Fibroblast of upper back skin (primary cell): ENCODE measurements at places on chromosomes 3 and 15.

GRCh38 chr3:57434041-57434440 lies 110.1 kb downstream of the DNAH12 start:
- DNase-seq = peak; percentile 10

- peak; percentile 55 for DNase-seq
Measured at GRCh38 chr3:152051501-152052404, 178.3 kb downstream of the SUCNR1 start.

DNA sequence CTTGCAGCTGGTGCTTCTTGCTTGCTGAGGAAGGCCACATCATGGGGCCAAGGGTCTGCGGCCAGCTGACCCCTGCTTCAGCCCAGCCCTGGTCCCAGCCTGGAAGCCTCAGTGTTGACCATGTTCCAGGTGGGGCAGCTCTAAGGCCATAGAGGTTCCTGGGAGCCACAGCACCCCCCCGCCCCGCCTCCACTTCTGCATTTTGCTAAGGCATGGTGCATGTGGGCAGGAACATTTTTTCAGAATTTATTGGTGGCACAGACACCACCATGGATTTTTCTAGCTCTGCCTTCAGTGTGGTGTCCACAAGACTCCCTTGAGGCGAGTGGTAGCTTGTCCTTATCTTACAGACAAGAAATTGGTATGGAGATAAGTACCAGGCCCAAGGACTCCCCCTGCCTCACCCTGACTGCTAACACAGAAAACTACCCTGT lies 1.9 kb upstream of the CHST14 start:
- DNase-seq = no peak

GRCh38 chr15:52558196-52558595 lies 10.6 kb downstream of the ARPP19 start:
- DNase-seq = peak; percentile 57

DNA sequence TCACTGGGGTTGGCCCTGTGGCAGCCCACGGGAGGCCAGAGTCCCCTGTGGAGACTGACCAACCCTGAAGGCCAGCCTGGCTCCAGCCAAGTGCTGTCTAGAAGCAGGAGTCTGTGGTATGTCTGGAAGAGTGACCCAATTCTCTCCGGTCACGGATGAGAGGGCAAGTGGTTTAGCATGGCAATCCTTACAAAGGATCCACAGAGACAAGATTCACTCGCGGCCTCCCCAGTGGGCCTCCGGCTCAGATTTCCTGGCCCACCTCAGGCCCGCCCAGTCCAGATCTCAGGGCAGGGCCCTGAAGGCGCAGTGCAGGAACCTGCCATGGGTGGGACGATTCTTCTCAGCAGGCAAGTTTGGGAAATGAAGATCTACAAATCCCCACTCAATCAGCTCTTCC lies 5.0 kb upstream of the BCL2L10 start:
- DNase-seq = no peak

GRCh38 chr3:12193485-12194165 lies 34.9 kb upstream of the TIMP4 start:
- peak; percentile 99 for DNase-seq

GRCh38 chr15:49989498-49989897 lies 129.5 kb downstream of the ATP8B4 start:
- DNase-seq = no peak

DNA sequence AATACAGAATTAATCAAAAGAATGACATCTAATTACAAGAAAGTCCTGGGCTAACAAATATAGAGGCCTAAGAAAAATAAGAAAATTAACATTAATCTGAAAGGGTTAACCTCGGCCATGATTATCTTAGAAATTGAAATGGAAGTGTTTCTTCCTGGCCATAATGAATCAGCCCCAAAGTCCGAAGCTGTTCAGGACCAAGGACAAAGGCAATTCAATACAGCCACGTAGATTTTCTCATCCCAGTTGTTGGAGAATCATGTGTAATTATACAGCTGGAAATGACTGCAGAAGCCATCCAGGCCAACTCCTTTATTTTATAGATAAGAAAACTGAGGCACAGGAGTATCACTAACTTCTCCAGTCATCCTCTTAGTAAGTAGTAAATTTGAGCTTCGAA lies 38.0 kb upstream of the GBE1 start:
- DNase-seq = no peak

- DNase-seq = no peak
Measured at GRCh38 chr15:66912441-66912840, 153.0 kb upstream of the SMAD3 start.

- DNase-seq = no peak
Measured at GRCh38 chr15:67766968-67767367, 58.3 kb upstream of the SKOR1 start.

DNA sequence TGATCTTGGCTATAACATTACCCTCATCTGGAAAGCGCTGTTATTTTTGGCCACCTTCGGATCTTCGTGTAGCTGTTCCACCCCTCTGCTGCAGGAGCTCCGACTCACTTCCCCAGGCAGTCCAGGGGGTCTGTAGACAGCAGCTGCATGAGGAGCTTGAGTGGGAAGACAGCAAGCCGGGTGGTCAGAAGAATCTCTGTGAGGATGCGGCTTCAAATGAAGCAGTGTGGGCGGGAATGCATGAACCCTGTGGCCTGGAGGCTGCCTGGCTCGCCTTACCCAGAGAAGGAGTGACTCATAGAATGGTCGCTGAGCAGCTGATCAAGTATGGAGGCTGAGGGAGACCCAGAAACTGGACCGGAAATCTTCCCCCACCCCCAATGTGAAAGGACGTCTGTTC lies 45.2 kb upstream of the NR2F2 start:
- peak; percentile 99 for DNase-seq

DNA sequence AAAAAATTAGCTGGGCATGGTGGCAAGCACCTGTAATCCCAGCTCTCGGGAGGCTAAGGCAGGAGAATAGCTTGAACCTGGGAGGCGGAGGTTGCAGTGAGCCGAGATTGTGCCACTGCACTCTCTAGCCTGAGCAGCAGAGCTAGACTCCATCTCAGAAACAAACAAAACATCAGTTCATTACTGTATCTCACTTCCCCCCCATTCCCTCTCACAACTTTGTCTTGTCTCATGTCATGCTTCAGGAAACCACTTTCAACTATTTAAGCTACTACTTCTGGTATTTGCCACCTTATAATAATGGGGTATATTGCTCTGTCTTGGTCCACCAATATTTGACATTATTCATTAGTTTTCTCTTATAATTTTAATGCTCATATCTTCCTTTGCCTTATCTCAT lies 26.2 kb downstream of the PIK3CA start:
- DNase-seq = no peak

- no peak for DNase-seq
Measured at GRCh38 chr15:70342141-70342540, 244.4 kb upstream of the TLE3 start.

DNA sequence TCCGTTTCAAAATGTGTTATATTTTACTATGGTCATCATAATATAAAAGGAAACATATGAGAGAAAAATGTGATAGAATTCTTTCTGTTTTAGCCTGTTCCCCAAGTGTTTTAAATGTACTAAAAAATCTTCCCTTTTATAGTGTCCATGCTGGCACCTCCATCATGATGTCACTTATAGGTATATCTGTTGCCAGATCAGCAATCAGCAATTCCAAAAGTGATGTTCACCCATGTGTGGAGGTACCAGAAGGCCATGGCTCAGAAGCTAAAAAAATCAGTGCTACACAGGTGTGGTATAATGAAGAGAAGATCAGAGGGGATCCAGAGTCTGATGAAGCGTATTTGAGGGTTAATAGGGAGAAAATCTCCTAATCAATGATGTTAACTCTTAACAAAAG lies 1.1 kb upstream of the GPR15 start:
- no peak for DNase-seq

DNA sequence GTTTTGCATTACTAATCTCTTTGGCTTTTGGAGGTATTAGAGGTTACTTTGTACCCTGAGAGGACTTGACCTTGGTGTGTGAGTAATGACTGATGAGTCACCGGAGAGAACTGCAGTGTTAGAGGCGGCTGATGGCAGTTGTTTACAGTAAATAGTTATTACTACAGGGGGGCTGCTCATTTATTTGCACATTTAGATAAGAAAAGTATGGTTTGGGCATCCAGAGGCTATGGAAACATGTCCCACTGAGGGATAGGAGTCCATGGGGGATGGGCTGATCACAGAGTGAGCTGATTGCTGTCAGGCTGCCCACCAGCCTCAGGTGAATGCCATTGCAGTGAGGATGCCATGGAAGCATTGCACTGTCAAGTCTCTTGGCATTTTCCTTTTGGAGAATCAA lies 17.3 kb upstream of the STAC start:
- DNase-seq = peak; percentile 75

- no peak for DNase-seq
Measured at GRCh38 chr3:25433106-25433505, 5.0 kb downstream of the RARB start.

- no peak for DNase-seq
Measured at GRCh38 chr15:70556779-70557178, 206.6 kb downstream of the UACA start.

- DNase-seq = no peak
Measured at GRCh38 chr3:18747383-18747782, 322.2 kb upstream of the SATB1 start.

DNA sequence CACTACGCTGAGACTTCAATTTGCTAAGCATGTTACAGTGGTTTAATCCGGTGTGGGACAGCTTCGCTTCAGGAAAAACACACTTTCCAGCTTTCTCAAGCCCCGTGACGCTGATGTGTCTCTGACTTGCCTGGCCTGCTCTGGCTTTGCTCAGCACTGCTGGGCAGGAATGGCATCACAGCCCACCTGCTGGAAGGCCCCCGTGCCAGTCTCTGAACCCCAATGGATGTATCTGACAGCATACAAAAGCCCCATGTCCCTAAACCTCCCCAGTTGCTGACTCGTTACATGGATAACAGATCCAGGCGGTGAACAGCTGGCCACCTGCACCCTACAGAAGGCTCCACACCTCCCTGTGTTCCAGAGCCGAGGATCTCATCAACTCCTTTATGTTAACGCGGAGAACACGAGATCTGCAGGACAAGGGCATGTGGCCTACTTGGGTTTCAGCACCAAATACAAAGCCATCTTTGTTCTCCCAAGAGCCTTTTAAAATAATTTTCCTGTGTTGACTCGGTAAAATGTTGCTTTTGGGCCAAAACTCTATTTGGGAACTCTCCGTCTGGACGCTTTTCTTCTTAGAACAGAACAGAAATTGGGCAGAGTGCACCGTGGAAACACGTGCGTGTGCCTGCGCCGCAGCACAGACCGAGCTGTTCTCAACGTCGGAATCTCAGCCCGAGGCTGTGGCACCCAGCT lies 61.4 kb downstream of the ATP10A start:
- DNase-seq = no peak

GRCh38 chr15:101608201-101608600 lies 44.0 kb downstream of the TM2D3 start:
- DNase-seq = no peak

DNA sequence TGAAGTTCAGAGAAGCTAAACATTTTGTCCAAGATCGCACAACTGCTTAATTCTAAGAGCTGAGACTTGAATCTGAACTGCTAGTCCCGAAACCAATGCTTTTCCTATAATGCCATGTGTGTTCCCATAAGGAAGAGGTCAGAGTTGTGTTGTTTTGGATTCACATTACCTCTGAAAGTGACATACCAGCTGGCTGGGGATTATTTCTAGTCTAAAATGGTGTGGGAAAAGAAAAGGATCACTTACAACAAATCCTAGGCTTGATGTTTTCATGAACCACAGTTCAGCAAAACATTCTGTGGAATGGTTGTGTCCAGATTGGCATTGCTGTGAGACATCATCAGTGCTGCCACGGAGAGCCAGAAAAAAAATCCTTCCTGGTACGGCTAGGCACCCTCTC lies 35.0 kb upstream of the LRRC3B start:
- no peak for DNase-seq

- DNase-seq = peak; percentile 55
Measured at GRCh38 chr3:67384760-67385397, 269.5 kb downstream of the SUCLG2 start.

DNA sequence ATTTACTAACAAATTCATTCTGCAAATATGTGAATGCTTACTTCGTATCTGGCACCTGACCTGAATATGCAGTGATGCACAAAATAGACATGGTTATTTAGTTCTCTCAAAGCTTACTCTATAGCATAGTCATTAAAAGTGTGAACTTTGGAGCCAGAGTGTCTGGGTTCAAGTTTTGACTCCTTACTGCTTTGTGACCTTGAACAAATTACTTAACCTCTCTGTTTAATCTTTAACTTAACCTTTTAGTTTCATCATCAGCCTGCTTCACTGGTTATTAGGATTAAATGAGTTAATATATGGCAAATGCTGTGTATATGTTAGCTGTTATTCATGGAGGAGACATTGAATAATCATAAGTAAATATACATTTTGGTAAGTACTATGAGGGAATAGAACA lies 12.1 kb upstream of the MGA start:
- no peak for DNase-seq

GRCh38 chr3:97265237-97266005 lies 451.0 kb downstream of the EPHA6 start:
- no peak for DNase-seq

DNA sequence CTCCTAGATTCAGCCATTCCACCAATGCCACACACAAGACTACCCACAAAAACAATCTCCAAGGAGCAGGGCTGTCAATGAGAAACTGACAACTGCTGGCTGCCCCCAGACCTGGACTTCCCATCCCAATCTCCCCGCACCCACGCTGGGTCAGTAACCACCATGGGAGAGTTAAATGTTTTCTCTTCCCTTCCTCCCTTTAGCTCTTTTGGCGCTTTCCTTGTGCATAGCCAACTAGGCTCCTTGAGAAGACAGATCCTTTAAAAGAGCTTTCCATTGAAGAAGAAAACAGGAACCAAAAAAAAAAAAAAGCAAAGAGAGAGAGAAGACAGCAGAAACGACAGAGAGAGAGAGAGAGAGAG lies 8.3 kb downstream of the BCL6 start:
- DNase-seq = no peak

DNA sequence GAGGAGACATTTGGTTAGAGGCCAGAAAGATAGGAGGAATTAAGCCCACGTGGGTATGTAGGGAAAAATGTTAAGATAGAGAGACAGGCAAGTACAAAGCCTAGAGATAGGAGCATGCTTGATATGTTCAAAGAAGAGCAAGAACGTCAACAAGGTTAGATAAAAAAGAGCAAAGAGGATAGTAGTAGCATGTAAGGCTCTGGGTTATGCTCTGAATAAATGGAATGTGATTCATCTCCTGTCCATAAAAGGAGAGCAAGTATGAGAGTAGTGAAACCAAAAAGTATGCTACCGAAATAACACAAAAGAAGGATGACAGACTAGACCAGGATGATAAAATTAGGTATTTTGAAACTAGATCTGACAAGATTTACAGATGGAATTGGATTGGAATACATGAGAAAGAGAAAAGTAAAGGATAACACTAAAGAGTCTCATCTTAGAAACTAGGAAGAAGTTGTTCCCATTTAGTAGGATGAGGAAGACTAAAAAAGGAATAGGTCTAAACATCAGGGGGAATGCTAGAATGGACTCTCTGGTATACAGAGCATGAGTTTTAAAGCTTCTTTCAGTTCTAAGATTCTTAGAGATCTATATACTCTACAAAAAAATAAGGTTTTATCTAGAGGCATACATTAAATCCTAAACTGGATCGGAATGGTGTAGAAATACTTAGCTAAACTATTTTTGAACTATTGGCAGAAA lies 59.1 kb downstream of the TRPM7 start:
- peak; percentile 52 for DNase-seq

DNA sequence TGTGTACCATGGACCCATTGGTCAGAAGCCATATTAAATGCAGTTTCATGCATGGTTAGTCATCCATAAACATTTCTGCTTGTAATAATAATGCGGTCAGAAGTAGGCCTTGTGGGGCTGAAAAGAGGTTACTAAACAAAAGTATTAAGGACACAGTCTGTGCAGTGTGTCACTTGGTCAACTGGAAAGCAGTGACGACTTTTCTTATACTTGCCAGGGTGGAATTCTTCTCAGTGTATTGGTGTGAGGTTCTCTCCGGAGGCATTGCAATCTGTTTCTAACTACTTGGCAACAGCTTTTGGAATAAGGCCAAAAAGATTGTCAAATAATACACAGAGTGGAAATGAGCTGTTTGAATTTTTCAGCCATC lies 46.8 kb downstream of the CHL1 start:
- no peak for DNase-seq
